Fibroblast of lung (primary cell): ENCODE measurements at places on chromosomes 6 and 20. TPM values are rescaled to one million over a fixed set of nuclear protein-coding genes. Genes with fewer than 3 reads are reported as not detected.
A peak's percentile ranks its signal among the peaks of the same experiment; 100 is the strongest.

DNA sequence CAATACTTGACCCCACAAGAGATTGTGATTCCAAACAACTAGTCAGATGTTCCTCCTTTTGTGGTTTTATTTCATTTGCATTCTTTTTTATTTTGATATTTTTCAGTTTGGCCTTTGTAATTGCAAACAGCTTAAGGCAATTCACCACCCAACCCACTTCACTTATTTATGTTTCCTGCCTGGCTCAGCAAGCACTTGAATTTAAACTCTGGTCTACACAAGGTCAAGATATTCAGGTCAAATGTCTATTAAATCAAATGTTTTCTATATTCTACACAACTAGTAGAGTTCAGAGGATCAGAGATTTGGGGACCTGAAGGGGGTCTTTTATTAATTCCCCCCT, 100.1 kb downstream of the SGK1 start:
- no peak for DNase-seq

GRCh38 chr6:21665110-21665391, 71.5 kb downstream of the SOX4 start:
- DNase-seq: peak; percentile 22

GRCh38 chr6:10101551-10102252, 313.2 kb downstream of the TFAP2A start:
- DNase-seq: peak; percentile 10

DNA sequence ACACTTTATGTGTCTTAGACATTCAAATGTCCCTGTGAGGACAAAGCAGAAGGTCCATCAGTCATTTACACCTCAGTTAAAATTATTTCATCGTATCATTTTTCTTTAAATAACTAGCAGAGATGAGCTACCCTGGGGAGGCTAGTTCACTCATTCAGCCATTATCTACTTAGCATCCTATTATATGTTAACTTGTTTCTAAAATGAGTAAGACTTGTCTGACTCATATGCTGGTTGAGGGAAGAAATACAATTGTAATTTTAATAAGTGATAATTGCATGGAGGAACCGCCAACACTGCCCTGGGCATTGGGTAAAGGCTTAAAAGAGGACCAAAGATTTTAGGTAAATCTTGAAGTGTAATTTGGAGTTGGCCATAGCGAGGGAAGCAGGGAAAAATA, 12.4 kb upstream of the PTPRK start:
- peak; percentile 26 for DNase-seq

DNA sequence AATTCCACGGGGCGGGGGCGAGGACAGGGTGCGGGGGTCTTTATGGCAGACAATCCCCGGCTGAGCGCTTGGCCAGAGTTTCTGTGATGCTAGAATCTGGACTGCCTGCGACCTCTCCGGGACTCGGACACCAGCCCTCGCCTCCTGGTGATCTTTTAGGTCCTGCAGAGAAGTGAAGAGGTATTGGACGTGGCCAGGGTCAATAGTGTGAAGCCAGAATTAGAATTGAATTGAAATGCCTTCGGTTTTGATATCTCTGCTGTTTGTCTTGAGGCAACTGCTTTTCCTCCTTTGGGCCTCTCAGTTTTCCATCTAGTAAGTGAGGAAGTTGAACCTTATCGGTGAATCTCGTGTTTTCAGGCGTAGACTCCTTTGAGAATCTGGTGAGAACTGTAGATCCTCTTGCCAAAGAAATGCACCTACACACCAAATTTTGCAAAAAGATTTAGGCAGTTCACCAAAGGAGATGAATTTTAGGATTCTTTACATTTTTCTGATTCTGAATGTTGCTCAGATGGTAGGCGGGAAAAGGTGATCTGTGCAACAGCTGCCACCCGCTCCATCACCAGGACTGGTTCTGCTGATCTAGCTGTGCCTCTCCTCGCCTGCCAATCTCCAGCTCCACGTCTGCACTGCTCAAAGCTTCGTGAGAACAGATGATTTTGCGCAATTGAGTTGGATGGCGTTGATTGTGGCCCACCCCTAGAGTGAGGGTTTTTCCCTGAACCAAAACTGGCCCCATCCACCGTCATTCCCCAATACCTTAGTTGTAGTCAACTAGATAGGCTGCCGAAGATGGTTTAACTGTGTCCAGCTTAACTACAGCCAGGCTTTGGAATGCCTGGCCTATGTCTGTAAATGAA, 837 bp upstream of the OSER1 start:
- DNase-seq: peak; percentile 47

DNA sequence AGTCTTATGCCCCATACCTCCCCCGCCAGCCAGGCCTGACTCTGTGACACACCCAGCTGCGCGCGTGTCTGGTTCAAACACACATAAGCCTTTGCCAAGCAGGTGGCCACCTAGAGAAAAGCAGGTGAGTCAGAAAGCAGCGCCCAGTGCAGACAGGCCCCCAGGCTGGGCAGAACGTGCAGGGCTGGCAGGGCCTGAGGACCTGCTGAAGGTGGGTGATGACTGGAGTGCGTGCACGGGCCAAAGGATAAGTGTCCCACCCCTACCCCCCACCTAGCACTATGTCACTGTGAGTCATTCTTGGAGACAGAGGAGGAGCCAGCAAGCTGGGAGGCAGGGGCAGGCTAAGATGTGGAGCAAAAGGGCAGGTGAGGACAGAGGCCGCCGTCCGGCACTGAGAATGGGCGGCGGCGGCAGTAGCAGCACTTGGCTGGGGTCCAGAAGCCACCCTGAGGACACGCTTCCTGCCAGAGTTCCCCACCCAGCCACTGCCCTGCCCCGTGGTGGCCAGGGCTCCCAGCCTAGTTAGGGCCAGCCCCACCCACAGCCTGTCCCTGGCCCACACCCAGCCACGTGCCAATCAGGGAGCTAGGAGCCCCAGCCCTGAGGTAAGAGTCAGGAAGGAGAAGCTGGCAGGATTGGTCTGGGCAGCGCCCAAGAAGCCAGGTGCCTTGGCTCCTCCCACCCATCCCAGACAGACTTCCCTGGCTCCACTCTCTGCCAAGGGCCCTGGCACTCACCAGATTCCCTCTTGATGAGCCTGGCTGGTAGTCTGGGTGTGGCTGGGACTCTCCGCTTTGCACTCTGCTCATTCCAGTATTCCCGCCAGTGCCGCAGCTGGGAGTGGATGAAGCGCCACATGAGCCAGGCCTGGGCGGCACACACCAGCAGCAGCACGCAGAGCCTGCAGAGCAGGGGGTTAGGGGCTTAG, 72.7 kb downstream of the TRAM2 start:
- DNase-seq: peak; percentile 87

DNA sequence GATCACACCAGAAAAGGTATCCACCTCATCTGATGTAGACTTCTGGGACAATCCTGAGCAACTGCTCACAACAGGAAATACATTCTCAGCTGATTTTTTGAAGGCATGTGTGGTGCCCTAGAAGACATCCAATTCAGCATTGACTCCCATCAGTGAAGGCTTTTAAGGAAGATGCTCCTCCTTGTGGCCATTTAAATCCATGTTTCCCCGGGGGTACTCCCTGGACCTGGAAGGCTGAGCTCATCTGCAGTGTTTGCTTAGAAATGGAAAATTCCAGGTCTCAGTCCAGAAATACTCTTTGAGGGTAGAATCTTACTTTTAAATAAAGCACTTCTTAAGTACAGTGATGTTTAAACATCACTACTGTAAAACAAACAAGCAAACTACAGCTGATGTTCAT, 195.5 kb upstream of the PDE10A start:
- no peak for DNase-seq

DNA sequence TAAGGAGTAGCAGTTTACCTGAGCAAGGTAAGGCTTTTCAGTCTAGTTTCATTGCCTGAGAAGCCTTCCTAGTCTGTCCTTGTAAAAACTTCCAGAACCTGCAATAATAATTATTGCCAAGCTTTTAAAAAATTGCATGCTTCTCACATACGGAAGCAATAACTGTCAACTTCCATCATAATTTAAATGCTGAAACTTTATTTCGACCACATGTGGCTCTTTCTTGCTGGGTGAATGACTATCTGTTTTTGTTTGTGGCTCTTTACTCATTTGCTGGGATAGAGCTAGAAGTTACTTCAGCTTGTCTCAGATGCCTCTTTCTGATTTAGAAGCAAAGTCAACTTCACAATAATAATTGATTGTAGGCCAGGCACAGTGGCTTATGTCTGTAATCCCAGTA, 95.9 kb upstream of the COL21A1 start:
- DNase-seq: no peak

DNA sequence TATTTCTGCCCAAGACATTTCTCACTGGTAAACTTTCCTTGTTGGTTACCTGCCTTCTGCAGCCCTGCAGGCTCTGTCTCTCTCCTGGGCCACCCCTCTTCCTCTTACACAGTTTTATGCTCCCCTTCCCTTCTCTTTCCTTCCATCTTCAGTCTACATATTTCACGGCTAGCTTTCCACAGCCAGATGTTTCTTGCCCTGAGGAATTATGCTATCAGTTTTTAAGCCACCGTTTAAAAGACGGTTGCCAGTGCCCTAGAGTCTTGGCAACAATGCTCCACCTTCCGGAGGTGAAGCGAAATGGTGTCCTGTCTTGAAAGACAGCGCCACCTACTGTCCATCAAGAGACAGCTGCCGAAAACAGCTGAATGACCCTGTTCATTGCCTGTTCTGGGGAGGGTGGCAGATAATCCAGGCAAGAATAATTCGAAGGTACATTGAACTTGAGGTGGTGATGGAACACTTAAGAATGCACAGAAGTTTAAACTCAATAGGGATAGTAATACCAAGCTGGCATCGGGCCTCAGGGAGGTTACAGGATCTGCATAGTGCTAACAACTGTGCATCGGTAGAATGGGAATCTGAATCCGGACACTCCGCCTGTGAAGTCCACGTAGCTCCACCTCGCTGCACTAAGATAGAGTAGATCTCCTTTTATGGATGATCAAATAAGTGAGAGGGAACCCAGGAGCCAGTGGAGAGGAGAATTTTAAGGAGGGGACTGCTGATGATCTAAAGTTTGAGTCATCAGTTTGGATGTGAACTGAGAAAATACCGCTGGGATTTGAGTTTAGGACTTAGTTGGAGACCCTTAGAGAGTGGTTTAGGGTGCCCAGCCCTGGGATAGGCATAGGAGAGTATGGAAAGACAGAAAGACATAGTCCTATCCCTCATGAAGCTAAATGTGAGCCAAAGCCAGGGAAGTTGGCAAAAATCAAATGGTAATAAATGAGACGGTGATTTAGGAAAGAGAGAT, 4.8 kb upstream of the TRIM40 start:
- DNase-seq: peak; percentile 90

GRCh38 chr6:111503194-111503593, 20.2 kb upstream of the REV3L start:
- peak; percentile 65 for DNase-seq

GRCh38 chr6:28944412-28944865, 20.7 kb upstream of the TRIM27 start:
- DNase-seq: peak; percentile 66

DNA sequence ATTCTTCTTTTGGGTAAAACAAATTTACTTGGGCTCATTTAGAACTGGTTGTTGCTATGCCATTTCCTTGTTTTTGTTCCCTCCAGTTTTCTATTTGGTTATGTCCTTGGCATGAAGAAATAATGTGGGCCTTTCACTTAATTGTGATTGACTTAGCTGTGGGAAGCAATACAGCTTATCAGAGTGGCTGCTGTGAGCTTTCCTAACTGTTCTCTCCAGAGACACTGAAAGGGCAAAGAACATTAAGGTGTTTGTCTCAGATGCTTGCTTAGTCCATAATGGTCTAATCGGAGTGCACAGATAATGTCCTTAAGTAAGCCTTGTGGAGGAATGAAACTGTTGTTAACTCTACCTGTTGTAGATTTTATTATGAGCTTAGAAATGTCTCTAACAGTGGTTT, 56.6 kb downstream of the SH3BGRL2 start:
- DNase-seq: no peak

DNA sequence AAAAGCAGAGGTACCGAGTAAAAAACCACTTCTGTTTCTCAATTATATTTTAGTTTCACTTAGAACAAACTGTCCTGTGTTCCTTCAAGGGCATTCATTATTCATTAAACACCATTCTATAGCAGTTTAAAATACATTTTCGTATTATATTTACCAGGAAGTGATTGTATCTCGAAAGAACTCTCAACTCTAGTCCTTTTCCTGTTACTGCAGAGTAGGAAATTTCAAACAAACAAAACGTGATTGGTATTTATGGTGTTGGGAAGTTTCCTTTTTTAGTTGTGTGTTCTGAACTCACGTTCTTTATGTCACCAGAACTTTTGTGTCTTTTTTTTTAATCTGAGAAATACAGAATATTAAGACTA, 139.5 kb upstream of the BTBD3 start:
- peak; percentile 6 for DNase-seq

- DNase-seq: no peak
Measured at GRCh38 chr6:26414281-26414680, 12.2 kb downstream of the BTN3A1 start.

- no peak for DNase-seq
Measured at GRCh38 chr6:131419702-131420101, 153.3 kb upstream of the ARG1 start.

- DNase-seq: no peak
Measured at GRCh38 chr20:46963758-46964617, 69.3 kb downstream of the EYA2 start.

DNA sequence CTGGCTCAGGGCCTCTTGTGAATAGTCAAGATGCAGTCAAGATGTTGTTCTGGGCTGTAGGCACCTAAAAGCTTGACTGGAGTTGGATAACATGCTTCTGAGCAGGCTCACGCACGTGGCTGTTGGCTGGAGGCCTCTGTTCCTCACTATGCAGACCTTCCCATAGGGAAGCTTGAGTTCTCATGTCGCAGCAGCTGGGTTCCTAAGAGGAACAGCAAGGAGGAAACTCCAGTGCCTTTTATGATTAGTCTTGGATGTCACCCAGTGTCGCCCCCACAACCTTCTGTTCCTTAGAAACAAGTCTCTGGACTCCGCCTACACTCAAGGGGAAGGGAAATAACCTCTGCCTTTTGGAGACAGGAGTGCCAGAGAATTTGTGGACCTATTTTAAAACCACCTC, 210.7 kb downstream of the BCAS1 start:
- peak; percentile 25 for DNase-seq

DNA sequence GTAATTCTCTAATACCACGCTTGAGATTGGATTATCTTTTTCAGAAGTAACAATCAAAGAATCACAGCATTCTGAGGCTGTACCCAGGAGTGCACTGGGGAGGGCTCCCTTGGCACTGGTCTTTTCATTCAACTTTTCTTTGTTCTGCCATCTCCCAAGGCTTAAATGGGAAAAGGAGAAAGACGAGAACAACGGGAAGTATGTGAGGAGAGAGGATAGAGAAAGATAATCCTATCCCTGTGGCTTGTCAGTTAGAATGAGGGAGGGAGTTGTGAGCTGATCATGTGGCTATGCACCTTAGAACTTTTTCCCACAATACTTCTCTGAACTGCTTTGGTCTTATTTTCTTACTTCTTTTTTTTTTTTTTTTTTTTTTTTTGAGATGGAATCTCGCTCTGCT, 83.1 kb downstream of the CAP2 start:
- DNase-seq: no peak

GRCh38 chr6:163461696-163462095, 47.2 kb downstream of the QKI start:
- DNase-seq: no peak

GRCh38 chr6:2230659-2231277, 14.6 kb downstream of the GMDS start:
- DNase-seq: no peak

Gene EYA2
- polyA plus RNA-seq: 0.37 and 1.1 TPM in 2 replicates

Gene TCEA2
- polyA plus RNA-seq: 12.7 and 17.1 TPM in 2 replicates

Gene EYS
- polyA plus RNA-seq: 0.01 TPM in 1 of 2 replicates, not detected in the other

Gene FOXS1
- not detected in 2 replicates for polyA plus RNA-seq

Gene ADGB
- not detected in 2 replicates for polyA plus RNA-seq

Gene UNC5CL
- polyA plus RNA-seq: 0.01 TPM in 1 of 2 replicates, not detected in the other
